ENCODE measurements at places on chromosomes 13 and 19.

DNA sequence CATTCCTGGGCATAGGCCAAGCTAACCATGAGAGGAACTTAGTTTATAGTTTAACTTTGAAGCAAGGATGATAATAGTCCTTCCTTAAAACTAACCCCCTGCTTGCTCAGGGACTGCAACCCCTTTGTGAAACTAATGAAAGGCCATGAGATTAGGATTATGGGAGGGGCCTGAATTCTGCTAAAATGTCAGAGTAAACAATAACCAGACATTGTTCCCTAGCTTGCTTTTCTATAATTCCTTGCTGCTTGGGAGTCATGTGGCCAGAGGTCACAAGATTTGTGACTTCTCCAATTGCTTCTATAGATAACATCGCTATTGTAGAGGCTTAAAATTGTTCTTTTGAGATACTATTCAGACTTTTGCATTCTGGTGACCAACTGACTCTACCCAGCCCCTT lies 634.0 kb downstream of the TBC1D4 start:
- DNase-seq = no peak

DNA sequence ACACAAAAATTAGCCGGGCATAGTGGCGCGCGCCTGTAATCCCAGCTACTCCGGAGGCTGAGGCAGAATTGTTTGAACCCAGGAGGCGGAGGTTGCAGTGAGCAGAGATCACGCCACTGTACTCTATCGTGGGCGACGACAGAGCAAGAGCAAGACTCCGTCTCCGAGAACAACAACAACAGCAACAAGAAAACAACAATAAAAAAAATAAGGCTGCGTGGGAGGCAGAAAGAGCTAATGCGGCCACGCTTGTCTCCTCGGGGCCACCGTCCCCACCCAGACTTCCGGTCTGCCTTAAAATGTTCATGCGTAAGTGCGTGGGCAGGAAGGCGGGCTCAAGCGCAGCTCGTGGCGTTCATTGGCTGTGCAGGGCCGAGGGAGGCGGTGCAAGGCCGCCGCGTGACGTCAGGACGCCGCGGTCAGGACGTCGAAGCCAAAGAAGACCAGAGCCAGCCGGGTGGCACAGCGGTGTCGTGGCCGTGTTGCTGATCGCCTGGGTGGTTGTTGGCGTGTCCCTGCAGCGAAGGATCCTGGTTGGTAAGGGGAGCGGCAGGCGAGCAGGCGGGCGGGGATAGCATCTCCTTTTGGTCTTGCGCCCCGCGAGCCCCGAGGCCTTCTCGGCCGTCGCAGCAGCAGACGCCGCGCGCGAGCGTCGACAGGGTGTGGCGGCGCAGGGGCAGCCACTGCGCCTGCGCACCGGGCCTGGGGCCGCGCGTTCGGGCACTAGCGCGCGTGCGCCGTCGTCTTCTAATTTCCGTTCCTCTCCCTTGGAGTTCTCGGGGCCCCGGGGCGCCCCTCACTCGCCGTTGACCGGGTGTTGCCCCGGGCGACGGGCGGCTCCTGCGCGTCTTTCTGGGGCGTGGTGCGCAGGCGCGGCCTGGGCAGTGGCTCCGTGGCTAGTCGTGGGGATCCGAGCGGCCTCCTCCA lies at the start of gene LENG8:
LENG8 (plus strand) TSS at position 426 of the 927 bp plus-strand sequence. CDS start 2,146 bp downstream, outside the sequence.
- DNase-seq = peak; percentile 94

DNA sequence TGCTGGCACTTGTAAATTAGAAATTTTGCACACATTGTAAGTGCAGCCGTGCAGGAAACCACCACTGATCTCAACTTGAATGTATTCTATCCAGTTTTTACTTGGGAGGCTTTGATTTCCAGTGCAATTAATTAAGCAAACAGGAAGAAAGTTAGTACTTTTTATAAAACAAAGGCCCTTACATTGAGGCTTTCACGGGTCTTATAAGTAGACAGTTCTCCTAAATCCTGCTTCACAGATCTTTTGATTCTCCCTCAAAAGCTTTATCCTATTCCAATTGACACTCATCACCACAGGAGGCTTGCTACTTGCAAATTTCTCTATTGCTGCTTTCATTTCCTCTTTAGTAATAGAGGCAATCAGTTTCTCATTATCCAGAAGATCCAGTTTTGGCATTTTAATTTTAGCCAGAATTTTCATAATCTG lies 90.1 kb downstream of the ERCC5 start:
- no peak for DNase-seq

- DNase-seq = no peak
Observed at GRCh38 chr13:40979232-40979631, 39.9 kb downstream of the ELF1 start.

- DNase-seq = no peak
Observed at GRCh38 chr13:19772306-19772705, 10.4 kb downstream of the PSPC1 start.

GRCh38 chr19:11659612-11660011 lies 62.3 kb downstream of the ZNF627 start:
- no peak for DNase-seq

DNA sequence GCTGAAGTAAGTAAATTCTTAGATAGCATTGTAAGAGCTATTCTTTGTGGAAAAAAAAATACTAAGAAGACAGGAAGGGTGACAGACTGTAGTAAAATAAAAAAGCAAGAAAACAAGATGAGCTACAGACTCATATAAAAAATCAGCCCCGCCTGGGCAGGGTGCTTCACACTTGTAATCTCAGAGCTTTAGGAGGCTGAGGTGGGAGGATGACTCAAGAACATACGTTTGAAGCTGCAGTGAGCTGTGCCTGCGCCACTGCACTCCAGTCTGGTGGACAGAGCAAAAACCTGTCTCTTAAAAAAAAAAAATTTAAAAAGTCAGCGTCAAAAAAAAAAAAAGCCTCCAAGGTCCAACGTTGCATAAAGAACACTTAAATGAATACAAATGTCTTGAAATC lies 102.1 kb downstream of the VWA8 start:
- no peak for DNase-seq

- DNase-seq = no peak
Observed at GRCh38 chr19:51600940-51601580, 29.1 kb downstream of the SIGLEC5 start.

GRCh38 chr19:35609851-35610353 lies 2.6 kb upstream of the HAUS5 start:
- no peak for DNase-seq

DNA sequence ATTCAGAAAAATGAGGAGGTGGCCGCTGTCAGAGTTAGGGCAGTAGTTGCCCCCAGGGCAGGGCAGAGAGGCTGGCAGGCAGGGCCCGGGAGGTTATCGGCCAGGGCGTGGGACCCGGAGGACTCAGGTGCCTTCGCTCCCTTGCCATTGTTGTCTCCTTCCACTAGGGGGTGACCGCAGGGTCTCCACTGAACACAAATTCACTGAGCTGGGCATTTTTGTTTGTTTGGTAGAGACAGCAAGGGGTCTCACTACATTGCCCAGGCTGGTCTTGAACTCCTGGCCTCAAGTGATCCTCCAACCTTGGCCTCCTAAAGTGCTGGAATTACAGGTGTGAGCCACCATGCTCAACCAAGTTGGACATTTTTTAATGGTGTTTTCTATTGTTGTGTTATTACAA lies 25.1 kb downstream of the CARS2 start:
- DNase-seq = no peak

GRCh38 chr19:1037621-1038064 lies 2.3 kb upstream of the ABCA7 start:
- no peak for DNase-seq

DNA sequence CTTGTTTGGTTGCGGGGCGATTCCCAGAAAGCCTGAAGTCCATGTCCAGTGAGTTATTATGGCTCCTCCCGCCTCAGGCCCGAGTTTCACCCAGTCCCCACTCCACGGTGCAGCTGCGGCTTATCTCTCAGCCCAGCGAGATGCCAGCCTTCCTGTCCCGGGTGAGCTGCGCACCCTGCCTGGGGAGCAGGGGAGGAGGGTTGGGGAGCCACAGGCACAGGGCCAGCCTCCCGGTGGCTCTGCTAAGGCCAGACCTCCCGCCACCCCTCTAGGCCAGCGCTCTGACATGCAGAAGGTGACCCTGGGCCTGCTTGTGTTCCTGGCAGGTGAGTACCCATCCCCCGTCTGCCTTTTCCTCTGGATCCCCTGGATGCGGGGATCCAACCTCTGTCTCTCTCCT lies 3.5 kb downstream of the FXYD3 start:
- DNase-seq = no peak

DNA sequence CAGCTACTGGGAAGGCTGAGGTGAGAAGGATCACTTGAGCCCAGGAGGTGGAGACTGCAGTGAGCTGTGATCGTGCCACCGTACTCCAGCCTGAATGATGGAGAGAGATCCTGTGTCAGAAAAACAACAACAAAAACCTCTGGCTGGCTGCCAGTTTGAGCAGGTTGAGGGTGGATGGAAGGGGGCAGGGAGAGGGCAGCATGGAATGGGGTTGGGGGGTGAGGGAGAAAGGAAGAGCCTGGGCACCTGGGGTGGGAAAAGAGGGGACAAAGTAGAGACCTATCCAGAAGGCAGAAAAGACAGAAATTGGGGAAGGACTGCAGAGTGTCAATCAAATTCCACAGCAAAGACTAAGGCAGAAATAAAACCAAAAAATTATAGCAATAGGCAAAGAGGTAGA lies 4.7 kb downstream of the SLC1A5 start:
- no peak for DNase-seq

DNA sequence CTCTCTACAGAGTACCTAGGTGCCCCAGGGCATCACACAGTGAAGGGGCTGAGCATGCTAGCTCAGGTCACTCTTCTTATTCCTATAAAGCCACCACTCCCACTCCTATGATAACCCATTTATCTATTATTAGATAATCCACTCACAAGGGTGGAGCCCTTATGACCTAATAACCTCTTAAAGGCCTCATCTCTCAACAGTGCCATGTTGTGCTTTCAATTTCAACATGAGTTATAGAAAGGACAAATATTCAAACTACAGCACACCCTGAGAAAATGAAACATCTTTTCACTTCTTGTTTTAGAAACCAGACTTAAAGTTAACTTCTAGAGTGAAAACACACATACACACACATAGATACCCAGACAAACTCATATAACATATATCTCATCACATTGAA lies 1494.9 kb upstream of the MIR17HG start:
- no peak for DNase-seq

GRCh38 chr19:16185768-16186123 lies 536 bp downstream of the FAM32A start:
- DNase-seq = no peak

DNA sequence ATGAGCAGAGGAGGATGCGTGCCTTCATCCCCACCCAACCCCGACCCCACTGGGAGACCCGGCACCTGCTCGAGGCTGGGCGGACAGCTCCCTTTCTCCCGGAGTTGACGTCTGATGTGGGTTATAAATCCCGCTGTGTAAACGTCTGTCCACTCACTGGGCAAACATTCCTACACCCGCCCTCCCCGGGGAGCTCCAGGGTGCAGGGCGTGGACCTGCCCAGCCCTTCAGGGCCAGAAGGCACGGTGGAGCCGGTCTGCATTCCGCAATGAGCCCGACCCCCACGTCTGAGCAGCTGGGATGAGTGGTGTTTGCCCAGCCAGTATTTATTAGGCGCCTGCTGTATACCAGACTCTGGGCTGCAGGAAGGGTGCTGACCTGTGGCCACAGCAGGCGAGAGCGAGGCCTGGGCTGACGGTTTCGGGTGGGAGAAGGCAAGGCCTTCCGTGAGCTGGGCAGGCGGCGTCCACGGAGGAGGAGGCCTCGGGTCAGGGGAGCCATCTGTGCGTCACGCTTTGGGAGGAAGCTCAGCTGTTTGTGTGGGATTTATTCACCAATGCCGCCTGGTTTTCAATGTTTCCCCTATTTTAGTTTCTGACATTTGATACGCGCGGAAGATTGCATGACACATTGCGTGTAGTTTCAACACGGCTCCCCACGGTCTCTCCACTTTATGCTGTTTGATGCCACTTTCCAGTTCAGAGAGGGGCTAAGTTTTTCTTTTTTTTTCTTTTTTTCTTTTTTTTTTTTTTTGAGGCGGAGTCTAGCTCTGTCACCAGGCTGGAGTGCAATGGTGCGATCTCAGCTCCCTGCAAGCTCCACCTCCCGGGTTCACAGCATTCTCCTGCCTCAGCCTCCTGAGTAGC lies 2.0 kb downstream of the MISP start:
- DNase-seq = no peak

DNA sequence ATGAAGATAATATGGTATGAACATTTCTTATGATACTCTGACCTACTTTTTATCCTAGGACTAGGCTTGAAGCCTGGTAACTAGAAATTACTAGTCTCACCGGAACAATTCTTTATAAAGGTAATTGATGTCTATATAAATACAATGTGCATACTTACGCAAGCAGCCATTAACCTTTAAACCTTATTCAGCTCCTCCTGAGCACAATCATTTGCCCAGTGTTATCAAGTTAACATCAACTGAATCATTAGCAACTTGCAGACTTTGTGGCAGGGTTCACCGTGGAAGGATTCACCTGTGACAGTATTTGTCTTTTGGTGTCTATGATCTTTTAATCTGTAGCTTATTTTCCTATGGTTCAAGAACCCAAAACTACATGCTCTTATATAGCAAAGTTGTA lies 508.6 kb upstream of the KLHL1 start:
- no peak for DNase-seq

DNA sequence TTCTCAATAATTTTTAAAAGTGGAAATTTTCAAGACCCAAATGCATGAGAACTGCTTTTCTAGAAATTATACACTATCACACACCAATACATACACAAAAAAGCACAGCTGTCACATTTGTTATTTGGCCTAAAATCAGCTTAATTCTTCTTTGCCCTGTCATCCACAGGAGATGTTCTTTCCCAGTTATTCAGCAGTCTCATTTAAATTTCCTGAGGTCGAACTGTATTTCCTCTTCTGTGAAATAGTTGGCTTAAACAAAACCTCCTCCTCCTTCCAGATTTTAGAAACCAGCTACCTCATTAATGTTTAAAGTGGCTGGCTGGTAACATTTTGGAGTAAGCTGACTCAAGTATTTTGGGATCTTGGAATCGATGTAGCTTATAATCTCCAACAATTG lies 39.1 kb downstream of the SMAD9 start:
- no peak for DNase-seq

DNA sequence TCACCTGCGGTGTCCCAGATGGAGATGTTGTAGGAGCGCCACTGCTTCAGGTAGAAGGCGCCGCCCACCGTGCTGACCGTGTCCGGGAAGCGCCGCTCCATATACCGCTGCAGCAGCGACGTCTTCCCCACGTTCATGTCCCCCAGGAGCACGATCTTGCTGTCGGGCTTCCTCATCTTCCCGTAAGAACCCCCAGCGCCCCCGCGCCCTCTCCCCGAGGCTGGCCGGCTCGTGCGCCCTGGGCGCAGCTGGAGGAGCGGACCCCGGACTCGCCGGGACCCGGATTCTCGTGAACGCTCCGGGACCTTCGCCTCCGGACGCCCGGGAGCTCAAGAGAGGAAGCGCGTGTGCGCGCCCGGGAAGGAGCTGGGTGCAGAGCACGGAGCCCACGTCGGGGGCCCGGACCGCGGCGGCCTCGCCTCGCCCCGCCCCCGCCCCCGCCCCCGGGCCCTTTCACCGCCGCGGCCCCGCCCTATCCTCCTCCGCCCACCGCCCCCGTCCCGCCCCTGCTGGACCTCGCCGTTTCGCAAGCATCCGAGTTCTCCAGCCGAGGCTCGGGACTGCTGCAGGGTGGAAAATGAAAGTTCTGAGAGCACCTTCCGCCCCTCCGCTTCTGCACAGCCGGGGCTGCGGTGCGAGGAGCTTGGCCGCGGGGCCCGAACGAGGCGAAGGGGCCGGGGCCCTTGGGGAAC lies at the start of gene RAB20:
RAB20 (minus strand) TSS at position 379 of the 692 bp plus-strand sequence; CDS start at position 176, 203 bp downstream.
- peak; percentile 31 for DNase-seq
